ENCODE measurements at places on chromosomes 1 and 21.
A peak's percentile ranks its signal among the peaks of the same experiment; 100 is the strongest.

DNA sequence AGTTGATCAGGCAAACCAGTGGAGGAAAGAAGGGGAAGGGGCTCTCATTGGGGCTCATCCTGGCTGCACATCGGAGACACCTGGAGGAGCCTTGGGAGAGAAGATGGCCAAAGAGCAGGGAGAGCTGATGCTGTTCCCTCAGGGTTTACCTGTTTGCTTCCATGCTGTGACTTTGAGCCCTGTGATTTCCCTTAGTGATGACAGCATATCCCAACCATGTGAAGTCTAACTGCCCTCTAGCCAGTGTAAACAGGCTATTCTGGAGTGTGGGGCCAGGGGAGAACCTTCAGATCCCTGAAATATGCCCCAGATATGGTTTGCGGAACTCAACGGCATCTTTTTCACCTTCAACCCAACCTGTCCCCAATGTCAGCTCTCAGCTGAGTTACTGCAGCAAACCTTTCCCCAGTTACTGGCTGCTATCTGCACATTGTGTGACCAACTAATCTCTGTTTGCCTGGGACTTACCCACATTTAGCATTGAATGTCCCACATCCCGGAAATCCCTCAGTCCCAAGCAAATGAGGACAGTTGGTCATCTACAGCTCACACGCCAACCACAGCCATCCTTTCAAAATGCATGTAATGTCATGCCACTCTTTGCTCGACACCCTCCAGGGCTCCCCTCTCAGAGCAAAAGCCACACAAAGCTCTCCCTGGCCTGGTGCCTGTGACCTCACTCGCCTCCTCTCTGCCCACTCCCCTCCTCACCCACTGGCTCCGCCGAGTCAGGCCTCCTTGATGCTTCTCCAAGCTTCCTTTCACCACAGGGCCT, 242.3 kb downstream of the KCNJ6 start:
- DNase-seq = no peak

DNA sequence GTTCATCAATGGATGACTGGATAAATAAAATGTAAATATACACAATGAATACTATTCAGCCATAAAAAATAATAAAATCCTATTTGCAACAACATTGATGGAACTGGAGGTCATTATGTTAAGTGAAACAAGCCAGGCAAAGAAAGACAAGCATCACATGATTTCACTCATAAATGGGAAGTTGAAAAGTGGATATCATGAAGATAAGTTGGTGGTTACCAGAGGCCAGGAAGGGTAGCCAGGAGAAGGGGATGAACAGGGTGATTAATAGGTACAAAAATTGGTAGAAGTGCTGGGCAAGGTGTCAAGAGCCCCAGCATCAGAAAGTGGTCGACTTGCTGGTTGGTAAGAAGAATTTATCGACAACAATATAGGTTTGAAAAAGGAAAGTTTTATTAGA, 1.3 kb upstream of the PARK7 start:
- no peak for DNase-seq

DNA sequence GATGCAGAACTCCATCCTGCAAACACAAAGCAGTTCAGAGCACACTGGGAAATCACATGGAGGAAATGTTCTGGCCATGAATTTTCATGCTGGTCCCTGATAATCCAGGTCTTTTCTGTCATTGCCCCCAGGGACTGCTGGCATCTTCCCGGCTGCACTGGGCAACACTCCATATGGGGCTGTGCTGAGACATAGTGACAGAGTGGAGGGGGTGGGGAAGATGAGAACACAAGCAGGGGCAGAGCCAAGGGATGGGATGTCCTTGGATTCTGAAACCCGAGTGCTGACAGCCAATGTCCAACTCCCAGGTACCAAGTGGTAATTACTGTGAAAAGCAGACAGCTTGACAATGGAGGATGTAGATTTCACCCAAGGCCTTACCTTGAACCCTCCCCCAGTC, 185.7 kb downstream of the HIVEP3 start:
- DNase-seq = no peak

- DNase-seq = no peak
Observed at GRCh38 chr1:65039066-65039465, 72.7 kb upstream of the JAK1 start.

- DNase-seq = no peak
Observed at GRCh38 chr21:15472108-15473040, 257.4 kb upstream of the USP25 start.

DNA sequence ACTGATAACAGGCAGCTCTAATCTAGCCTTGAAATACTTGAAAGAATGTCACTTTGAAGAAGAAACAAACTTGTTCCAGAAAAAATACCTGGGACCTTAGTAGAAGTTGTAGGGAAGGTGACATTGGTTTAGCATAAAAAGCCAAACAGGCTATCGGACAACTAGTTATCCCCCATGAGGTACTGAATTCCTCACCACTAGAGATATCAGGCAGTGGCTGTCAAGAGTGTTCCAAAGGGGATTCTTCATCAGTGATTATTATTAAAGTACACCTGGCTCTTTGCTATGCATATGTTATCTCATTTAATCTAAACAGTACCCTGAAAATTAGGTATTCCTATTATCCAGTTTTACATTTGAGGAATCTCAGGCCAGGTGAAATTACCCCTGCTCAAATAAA, 13.1 kb upstream of the HMGN2 start:
- no peak for DNase-seq

DNA sequence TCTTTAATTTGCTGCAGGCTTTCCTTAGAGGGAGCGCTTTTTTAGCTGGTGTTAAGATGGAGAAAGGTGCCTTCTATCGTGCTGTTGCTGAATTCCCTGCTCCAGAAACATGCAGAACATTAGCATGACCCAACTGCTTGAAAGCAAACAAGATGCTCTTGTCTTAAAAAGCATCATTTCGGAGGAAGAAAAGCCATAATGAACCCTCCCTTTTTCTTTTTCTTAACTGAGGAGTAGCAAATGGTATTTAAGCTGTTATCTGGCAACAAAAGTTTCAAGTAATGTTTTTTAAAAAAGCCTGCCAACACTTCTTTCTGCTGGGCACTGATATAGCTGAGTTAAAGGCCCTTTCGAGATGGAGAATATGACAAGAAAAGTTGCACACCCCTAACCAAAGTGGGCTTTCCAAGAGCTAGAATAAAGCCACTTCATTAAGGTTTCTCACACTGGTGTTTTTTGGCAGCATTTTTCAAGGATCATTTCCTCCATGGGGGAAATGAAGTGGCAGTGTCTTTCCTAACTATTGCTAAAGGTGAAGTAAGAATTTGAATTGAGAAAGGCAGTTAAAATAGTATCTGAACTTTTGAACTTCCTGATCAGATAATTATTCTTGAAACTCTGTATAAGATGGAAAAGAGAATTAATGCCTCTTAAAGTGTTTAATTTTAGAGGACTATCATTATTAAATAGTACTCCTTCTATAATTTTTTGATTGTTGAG, 38.8 kb downstream of the ST6GALNAC5 start:
- DNase-seq = no peak

DNA sequence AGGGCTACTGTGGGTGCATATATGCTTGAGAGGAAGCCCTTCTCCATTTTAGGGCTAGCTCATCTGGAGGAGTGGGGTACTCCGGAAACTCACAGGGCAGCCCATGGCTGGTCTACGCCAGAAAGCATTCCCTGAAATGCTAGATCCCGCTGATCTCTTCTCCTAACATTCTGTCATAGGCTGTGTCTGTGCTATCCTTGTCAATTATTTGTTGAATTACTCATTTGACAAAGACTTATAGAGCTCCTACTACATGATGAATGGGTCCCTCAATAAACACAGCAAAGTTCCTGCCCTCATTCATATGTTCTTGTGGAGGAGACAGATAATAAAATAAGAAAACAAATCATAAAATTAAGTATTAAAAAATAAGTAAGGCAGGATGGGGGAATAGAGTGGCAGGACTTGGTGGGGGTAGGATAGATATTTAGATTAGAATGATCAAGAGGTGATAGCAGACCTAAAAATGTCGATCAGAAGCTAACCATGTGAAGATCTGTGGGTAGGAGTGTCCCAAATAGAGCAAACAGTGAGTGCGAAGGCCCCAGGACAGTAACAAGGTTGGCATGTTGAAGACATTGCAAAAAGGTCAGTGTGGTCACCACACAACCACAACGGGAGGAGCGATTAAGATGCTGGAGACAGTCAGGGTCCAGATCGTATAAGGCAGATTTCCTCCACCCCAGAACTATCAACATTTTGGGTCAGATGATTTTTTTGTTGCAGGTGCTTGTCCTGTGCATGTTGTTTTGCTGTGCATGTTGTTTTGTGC, 13.2 kb downstream of the NGF start:
- no peak for DNase-seq

- no peak for DNase-seq
Observed at GRCh38 chr1:109993885-109994284, 9.3 kb downstream of the AHCYL1 start.

GRCh38 chr1:55639051-55639450, 423.9 kb upstream of the USP24 start:
- no peak for DNase-seq

GRCh38 chr1:183180218-183180617, 5.8 kb upstream of the LAMC2 start:
- peak; percentile 36 for DNase-seq

DNA sequence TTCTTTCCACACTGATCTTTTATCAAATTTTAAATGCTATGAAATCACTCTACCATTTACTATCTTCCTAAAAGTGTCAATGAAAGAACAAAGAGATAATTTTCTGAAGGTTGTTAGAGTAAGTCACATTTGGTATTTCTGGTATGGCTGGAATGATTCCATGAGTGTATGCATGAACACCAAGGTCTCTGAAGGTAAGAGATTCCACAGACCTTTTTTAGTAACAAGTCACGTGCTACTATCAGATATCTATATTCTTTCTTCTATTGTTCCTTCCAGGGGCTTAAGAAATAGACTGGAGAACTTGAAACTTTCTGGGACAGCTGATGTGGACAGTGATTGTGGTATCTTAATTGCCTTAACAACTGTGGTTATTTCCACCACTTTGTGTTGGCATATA, 265.0 kb downstream of the SDCCAG8 start:
- no peak for DNase-seq

Measured in iPS-NIHi11 (cell line).